ENCODE measurements at places on chromosomes 16 and 17. TPM values are rescaled to one million over a fixed set of nuclear protein-coding genes. Genes with fewer than 3 reads are reported as not detected.

- H3K4me3 ChIP-seq: no peak overlapping the region
- peak; percentile 37 for DNase-seq
- H3K27me3 ChIP-seq: no peaks in the 10 kb centered on the region
These were observed 73.6 kb downstream of the GPRC5B start for GRCh38 chr16:19810817-19811731.

DNA sequence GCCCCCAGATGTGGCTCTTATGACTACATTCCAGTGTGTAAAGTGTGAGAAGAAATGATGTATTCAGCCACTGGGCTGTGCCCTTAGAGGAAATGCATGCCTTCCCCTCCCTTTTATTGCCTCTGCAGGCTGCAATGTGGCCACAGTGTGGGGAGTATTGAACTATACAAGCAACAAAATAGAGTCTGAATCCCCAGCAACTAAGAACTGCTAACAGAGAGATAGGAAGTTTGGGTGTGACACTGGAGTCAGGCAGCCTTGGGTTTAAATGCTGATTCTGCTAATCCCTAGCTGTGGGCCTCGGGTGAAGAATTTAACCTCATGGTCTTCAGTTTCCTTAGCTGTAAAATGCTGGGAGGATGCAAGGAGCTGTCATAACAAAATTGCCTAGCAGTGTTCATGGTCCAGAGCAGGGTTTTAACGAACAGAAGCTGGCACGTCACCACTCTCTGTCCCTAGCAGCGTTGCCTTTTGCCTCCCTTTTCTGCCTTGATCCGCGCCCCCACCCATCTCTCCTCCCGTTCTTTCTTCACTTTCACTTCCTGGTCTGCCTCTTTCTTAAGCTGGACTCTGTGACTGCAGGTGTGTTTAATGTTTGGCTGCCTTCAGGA, 50.3 kb downstream of the KPNA2 start:
- H3K4me1 ChIP-seq: no peaks in the 10 kb centered on the region
- no peak overlapping the region for H3K4me3 ChIP-seq
- H3K27me3 ChIP-seq: no peaks in the 10 kb centered on the region
- no peak overlapping the region for H3K27ac ChIP-seq
- H3K36me3 ChIP-seq: no peaks in the 10 kb centered on the region
- DNase-seq: no peak

CD79B gene
- total RNA-seq: 1.8 TPM

DNA sequence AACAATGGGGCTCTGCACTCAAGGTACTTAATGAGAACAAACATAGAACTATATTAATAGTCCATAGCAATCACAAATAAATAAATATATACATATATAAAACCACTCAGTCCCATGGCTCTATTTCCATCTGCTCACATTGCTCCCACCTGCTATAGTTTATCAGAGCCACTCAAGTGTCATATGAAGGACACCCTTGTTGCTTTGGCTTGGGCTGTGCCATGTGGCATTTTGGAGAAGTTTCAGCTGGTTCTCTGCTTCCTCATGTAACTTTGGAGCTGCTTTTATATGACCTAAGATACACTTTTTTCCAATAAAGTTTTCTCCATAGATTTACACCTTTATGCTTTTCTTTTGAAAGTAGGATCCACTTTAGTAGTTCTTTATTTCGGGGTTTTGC, 126.4 kb downstream of the KCNJ2 start:
- H3K4me3 ChIP-seq: no peak overlapping the region
- no peaks in the 10 kb centered on the region for H3K27me3 ChIP-seq
- no peaks in the 10 kb centered on the region for H3K4me1 ChIP-seq
- no peak overlapping the region for H3K27ac ChIP-seq
- no peaks in the 10 kb centered on the region for H3K36me3 ChIP-seq
- no peak for DNase-seq

GRCh38 chr17:78315355-78316114, 44.3 kb downstream of the SOCS3 start:
- H3K27me3 ChIP-seq: no peaks in the 10 kb centered on the region
- peak; percentile 93 for DNase-seq
- H3K4me1 ChIP-seq: peaks cover 41% of the 10 kb centered on the region
- H3K27ac ChIP-seq: peak overlapping the region; percentile 74
- H3K36me3 ChIP-seq: no peaks in the 10 kb centered on the region
